Natural killer cell (primary cell): ENCODE measurements at places on chromosomes 7 and 10.

DNA sequence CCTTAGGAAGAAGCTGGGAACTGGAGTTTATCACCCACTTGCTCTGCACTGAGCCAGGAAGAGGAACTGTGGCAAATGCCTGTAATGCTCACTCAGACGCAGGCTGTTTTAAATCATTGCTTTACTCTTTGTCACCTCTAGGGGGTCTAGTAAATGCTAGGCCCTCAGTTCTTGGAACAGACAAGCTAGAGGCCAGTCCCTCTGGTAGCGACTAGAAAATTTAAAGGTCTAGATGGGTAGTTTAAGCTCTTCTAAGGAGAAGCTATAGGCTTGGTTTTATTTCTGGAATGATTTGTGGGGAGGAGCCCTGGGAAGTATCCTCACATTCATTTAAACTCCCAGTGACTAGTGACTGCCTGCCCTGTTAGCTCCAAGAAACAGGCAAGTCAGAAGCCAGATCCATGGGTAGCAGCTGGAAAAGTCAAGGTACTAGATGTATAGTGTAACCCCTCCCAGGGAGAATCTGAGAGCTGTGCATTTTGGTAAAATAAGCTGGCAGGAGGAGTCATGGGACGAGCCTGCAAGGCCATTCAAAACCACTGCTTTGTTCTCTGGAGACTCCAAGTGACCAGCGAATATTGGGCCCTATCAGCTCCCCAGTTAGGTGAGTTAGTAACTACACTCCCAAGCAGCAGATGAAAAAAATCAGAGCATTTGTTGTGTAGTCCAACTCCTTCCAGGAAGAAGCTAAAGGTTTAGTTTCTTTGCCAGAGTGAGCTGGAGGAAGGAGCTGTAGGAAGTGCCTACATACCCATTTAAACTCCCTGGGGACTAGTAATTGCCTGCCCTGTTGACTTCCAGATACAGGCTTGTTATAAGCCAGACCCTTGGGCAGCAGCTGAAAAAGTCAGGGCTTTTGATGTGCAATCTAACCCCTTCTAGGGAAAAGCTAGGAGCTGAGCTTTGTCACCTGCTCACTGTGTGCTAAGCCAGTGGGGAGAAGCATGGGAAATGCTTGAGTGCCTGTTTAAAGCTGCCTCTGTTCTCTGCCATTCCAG, 68.9 kb downstream of the DYNC1I1 start:
- DNase-seq: no peak

DNA sequence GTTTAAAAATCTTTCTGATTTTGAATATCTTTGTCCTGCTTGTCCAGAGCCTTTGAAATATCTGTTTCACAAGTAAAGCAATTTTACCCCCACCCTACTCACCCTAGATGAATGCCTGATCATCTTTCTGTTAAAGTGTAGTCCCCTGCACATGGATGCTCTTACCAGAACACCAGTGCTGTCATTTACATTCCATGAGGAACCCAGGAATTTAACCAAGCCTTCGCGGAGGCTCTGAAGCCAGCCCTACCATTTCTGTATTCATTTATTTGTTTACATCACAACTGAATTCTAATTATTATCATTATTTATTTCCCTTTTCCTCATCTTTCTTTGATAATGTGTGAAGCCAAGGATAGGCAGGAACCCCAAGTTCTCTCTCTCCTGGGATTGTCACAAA, 167.8 kb upstream of the MYO3A start:
- DNase-seq: no peak

DNA sequence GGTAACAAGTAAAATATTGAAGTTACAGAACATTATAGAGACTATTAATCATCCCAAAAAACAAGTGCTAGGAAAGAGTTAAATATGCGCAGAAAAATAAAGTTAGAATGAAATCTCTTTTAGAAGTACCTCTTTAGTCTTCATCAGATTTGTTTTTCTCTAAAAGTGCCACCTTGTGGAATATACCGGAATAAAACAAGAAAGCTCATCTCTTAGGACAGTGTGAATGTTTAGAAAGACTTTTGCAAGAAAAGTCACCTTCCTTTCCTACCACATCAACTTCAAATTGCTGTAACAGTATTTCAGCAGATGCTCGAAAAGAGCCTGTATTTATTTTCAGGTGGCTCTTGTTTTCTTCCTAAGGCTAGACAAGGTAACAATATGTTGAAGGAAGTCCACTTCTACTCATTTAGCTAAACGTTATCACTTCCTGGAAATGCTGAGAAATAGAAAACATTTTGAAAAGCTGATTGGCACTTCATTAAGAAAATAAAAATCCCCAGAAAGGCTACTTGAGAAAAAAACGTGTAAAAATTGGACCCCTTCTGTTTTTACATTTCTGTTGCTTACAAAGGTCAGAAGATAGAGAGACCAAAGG, 19.8 kb upstream of the FAM133B start:
- DNase-seq: no peak

DNA sequence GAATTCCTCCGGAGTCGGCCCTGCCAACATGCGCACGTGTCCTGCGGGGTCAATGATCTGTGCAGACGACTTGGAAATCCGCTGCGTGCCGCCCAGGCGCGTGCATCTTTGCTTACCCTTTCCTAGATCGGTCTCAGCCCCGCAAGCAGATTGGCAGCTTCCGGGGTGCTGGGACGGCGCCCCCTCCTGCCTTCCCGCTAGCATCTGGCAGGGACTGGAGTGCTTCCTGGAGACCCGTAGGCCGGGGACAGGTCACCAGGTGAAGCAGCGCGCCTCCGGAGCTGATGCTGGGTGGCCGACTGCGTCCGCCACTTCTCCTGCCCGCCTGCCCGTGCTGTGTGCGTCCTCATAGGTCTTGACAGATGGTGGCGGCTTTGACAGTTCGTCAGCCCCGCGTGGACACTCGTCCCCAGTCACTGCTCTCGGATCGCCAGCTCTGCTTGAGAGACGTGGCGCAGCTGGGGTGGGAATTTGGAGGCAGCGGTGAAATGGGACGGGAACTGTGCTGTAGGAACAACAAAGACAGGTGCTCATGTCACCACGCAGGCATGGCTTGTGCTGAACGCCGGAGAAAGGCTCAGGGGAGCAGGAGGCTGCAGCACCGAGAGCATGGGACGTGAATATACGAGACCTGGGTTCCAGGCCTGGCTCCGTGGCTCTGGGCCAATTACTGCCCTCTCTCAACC, 21.9 kb upstream of the KCNK18 start:
- peak; percentile 45 for DNase-seq
